Caki2 (cell line): ENCODE measurements at places on chromosomes 6 and 20. TPM values are rescaled to one million over a fixed set of nuclear protein-coding genes. Genes with fewer than 3 reads are reported as not detected.

SLC17A3 gene
- total RNA-seq: 1.5 and 29.5 TPM in 2 replicates

ULBP1 gene
- 0.57 and 0.64 TPM in 2 replicates for total RNA-seq

NHLRC1 gene
- 1.1 and 2.5 TPM in 2 replicates for total RNA-seq

SLCO4A1 gene
- 65.5 and 77.6 TPM in 2 replicates for total RNA-seq

C6orf132 gene
- total RNA-seq: 1.6 and 7.2 TPM in 2 replicates

- no peak for DNase-seq
Measured at GRCh38 chr6:147954938-147955337, 387.7 kb upstream of the SASH1 start.

DNA sequence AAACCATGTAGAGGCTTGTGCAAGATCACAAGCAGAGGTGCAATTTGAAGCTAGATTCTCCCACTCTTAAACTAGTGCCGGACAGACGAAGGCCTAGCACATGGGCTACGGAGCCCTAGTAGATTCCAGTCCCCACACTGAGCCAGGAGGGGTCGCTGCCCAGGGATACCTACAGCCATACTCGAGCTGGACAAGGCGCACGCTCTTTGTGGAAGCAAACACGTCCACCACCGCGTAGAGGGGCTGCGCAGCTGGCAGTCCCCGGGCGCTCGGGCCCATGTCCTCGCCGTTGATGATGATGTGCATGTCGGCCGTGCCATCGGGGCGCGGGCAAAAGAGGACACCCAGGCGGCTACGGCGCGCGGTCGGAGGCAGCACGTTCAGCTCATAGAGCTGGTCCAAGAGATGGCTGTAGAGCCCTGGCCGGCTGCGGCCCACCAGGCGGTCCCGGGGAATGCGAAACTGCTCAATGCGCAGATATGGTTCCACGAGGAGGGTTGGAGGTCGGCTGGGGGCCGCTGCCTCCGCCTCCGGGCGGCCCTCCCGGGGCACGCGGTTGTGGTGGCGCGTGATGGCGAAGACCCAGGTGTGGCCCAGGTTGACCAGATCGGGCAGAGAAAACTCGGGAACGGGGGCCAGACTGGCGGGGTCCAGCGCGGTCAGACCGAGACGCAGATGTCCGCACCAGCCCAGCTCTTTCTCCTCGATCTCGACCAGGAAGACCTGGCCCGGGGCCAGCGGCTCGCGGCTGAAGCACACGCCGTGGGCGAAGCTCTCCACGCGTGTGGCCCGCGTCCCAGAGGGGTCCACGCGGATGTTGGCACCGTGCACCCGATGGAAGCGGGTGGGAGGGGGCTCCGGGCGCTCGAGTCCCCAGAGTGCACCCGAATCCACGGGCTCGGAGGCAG, 677 bp downstream of the NEURL2 start:
- no peak for DNase-seq

- no peak for DNase-seq
Measured at GRCh38 chr6:47822856-47823554, 41.2 kb downstream of the OPN5 start.

- DNase-seq: no peak
Measured at GRCh38 chr6:24489881-24490280, 503 bp upstream of the GPLD1 start.

- DNase-seq: no peak
Measured at GRCh38 chr6:20575704-20576451, 41.6 kb downstream of the CDKAL1 start.

DNA sequence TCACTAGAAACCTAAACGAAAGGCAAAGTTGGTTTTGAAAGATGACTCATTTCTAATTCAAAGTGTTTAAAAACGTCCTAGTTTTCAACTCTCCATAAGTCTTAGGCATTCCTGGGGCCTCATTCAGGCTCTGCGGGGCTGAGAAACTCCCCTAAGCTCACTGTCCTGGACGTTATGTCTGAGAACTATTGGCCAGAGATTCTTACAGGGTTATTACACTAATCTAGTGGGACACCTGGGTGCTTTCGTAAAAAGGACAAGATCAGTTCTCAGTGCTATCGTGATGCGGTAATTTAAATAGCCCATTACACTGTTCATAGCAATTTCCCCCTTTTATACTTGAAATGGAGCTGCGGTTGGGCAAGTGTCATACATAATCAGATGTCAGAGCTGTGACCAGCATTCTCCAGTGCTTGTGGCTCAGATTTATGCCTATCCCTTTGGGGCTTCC, 280.9 kb downstream of the QKI start:
- DNase-seq: no peak

- DNase-seq: no peak
Measured at GRCh38 chr20:48460681-48461080, 367.1 kb downstream of the PREX1 start.

DNA sequence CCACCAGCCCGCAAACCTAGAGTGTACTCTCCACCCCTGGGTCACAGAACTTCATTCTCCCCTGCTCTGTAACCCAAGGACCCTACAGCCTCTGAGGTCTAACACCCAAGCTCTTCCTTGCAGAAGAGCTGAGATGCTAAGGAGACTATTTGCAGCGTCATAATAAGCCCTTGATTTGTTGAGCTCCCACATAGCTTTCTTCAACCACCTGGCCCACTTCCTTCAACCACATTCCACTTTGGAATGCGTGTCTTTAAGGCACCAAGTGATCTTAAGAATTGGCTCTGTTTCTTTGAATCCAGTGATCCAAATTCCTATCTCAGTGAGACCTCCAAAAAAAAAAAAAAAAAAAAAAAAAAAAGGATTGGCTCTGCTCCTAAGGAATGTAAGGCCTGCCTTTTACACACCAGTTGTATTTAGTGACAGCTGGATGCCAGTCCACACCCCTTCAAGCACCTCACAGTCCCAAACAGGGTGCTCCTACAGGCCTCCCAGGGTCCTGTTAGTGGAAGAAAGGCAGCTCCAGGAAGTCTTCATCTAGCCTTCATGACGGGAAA, 106.2 kb downstream of the UBE3D start:
- no peak for DNase-seq

DNA sequence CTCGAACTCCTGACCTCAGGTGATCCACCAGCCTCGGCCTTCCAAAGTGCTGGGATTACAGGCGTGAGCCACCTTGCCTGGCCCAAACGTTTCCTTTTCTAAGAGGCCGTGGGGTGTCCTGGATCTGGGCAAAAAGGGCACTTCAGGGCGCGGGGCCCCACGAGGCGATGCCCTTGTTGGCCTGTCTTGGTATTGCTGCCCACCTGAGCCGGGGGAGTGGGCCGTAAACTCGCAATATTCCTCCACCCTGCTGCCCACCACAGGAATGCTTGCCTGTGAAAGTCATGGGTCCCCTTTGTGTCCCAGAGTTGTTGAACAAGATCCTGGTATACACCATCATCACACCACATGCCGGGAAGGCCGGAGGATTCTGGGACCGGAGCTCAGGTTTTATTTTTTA, 49.0 kb downstream of the SSR1 start:
- no peak for DNase-seq
